Mucosa of gallbladder (tissue), 1 donor: ENCODE measurements at places on chromosomes 13 and 19.

DNA sequence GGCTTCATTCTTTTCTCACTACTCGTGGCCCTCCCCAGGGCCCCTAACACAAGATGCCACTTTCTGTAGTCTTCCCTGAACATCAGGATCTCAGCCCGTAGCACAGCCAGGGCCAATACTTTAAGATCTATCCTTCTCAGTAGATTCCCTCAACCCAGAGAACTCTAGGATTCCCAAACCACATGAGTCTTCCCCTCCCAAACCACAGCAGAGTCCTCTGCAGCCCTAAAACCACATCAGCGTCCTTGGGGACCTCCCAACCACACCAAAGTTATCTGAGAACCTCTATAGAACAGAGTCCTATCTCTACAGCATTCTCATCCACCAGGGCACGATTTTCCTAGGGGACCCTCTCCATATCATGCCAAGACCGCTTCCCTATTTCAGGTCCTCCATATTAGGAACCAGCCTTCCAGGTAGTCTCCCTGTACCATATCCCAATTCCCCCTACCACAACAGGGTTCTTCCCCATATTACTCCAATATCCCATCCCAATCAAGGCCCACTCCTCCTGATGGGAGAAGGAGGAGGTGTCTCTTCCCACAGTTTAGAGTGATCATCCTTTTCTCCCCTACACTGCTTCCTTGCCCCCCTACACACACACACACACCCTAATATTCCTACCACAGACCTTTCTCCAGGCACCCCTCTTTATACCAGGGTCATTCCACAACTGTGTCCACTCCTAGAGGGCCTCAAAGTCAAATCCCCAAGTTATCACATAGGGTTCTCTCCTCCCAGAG is 1.4 kb downstream of the DYRK1B start:
- DNase-seq: no peak

- no peak for DNase-seq
These were observed 69.5 kb upstream of the ANKRD10 start for GRCh38 chr13:110984381-110984780.

GRCh38 chr19:48506138-48506733 is 5.4 kb downstream of the LMTK3 start:
- no peak for DNase-seq

- no peak for DNase-seq
These were observed 11.4 kb downstream of the FCHO1 start for GRCh38 chr19:17762505-17763229.

DNA sequence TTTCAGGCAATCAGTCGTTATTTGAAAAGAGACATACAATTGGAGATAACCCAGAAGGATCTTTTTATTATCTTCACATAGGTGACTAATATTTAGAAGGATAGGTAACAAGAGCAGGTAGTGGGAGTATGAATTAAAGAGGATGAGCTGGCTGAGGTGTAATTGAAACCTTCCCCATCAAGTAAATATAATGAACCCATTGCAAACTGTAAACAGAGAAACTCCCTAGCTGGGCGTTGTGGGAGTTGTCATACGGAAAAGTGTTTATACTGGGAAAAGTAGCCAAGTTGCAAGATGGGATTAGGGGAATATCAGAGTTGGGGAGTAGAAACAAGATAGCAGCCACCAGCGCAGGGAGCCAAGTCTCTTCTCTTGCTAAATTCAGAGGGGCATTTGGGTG is 448.4 kb downstream of the COG6 start:
- DNase-seq: no peak

GRCh38 chr19:35224681-35225571 is 3.6 kb downstream of the FAM187B start:
- no peak for DNase-seq

- DNase-seq: no peak
These were observed 64.5 kb downstream of the CEBPG start for GRCh38 chr19:33437821-33438671.

DNA sequence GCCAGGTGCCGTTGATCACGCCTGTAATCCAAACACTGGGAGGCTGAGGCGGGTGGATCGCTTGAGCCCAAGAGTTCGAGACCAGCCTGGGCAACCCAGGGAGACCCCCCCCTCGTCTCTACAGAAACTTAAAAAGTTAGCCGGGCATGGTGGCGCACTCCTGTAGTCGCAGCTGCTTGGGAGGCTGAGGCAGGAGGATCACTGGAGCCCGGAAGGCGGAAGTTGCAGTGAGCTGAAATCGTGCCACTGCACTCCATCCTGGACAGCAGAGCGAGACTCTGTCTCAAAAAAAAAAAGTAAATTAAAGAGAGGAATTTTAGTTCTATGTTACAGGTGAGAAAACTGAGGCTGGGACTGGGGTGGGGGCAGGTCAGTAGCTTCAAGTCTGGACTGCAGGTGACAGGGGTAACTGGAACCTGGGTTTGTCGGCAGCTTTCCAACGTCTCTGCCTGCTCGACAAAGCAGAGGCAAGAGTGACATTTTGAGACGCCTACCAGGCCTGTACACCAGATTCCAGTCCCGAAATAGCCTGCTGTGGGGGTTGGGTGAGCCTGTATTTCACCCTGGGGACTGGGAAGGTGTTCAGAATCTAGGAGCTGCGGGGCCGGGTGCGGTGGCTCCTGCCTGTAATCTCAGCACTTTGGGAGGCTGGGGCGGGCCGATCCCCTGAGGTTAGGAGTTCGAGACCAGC is 1.2 kb downstream of the SELENOW start:
- peak; percentile 50 for DNase-seq

DNA sequence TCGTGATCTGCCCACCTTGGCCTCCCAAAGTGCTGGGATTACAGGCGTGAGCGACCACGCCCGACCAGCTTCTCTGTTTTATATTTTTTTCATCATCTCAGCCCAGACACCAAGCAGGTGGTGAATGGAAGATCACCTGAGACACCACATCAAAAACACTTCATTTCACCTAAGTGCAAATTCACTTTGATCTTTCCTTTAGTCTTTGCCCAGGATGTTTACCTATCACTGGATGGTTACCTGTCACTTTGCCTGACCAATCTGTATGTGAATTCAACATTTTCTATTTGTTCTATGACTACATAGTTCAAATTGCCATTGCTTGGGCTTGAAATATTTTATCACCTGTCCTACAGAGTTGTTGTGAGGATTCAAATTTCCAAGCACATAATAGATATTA is 65.7 kb downstream of the PAN3 start:
- no peak for DNase-seq

DNA sequence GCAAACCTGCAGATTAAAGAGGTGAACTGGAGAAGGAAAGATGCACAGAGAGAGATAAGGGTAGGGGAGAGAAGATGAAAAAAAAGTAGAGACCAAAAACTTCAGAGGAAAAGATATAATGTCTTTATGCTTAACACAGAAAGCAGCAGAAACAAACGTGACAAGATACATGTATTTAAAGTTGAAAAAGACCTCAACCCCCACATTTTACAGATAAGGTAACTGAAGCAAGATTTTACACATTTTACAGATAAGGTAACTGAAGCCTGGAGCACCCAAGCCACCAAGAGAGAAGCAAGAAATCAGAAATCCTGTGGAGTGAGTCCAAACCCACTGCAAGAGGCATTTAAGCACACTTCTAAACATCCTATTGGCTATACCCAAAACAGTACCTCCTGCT is 185.3 kb downstream of the TBC1D4 start:
- DNase-seq: no peak

DNA sequence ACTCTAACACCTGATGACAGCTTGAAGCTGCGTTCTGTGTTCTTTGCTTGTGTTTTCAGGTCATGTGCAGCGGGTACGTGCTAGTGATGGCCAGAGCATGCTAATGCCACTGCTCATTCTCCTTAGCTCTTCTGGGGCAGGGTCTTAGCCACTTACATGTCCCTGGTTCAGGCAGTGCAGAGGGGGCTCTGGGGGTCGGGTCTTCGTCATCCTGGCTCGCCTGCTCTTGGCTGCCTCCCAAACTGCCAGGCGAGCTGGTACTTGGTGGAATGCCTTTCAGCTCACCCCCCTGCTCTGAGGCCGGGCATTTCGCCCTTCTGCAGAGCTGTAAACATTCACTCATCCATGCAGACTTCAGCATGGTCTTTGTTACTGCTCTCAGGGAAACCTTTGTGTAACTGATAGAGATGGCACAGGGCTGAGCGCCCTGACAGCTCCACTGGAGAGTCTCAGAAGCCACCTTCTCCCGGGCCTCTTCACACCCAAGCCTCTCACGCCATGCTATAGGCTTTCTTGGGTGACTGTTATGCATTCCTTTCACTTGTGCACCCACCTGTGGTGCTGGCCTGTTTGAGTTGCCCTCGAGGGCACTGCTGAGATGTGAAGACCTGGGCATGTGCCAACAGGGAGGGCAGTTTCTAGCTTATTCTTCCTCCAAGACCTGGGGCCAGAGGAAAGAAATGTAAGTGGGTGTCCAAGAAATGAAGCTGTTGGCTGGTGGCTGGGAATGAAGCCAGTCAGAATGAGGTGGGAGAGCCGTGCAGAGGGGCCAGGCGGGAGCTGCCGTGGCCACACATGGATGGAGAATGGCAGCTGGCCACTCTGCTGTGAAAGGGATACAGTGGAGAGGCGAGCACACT is 24.4 kb downstream of the FAM124A start:
- no peak for DNase-seq

DNA sequence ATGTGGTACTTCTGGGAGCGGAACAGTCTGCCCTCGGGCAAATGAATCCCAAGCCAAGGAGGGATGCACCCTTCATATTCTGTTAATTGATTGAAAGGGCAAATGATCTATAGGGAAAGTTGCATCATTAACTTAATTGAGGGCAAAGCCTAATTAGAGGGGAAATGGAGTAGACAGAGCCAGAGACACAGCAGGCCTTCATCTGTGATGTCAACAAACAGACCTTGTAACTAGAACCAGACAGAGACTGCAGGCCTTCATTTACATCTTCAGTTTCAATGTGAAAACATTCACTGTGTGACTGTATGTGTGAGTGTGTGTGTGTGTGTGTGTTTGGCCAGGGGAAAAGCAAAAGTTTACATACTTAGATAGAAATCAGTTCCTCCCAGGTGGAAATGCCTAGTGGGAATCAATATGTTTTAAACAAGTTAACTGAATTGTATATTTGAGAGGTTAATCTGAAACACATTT is 126.4 kb downstream of the SPRY2 start:
- DNase-seq: no peak

DNA sequence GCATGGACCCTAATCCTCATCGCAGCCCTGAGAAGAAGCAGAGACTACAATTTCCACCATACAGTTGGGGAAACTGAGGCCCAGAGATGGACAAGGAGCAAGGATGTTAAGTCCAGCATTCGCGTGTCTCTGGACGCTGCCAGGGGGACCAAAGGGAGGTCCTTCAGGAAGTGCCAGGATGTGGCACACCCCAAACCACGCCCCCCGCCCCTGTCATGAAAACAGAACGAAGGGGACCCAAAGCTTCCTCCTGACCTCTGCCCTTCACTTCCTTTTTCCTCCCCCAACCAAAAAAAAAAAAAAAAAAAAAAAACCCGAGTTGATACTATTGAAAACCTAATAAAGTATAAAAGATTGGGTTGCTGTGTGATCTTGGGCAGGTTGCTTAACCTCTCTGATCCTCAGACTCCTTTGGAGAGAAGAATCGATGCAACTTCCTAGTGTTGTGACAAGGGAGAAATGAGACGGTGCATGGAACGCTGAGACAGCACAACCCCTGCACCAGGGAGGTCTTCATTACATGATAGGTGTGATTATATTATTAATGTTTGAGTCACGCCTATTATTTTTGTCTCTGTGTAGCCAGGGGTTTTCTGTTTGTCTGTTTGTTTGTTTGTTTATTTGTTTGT is 2.7 kb upstream of the ZBTB7A start:
- no peak for DNase-seq

DNA sequence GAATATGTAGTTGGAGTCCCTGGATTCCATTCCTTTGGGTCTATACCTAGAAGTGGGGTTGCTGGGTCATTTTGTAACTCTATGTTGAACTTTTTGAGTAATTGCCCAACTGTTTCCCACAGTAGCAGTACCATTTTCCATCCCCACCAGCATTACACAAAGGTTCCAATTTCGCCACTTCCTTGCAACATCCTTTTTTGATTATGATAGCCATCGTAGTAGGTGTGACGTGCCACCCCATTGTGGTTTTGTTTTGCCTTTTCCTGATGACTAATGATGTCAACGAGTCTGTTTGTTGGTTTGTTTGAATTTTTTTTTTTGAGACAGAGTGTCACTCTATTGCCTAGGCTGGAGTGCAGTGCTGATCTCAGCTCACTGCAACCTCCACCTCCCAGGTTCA is 3.3 kb upstream of the PEX11G start:
- no peak for DNase-seq

- DNase-seq: no peak
These were observed 123.4 kb downstream of the POSTN start for GRCh38 chr13:37475151-37475550.

GRCh38 chr19:49326165-49326704 is 1.2 kb upstream of the SLC6A16 start:
- no peak for DNase-seq

GRCh38 chr13:76703216-76703615 is 183.0 kb downstream of the KCTD12 start:
- DNase-seq: no peak

DNA sequence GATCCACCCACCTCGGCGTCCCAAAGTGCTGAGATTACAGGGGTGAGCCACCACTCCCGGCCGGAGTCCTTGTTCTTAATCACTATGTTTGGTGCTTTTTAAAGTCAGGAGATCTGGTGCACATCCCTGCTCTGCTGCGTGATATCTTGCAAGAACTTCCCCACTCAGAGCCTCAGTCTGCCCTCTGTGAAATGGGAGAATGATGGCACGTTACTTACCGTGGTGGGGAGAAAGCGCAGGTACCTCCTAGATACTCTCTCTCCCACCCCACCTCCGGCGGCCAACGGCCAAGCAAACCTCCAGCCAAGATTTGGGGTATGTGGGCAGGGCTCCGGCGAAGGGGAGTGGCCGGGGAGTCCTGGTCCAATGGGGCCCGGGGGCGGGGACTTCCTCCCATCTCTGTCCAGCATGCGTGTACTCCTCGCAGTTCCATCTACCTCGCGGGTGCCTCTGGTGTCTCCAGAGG is at the start of gene RYR1:
Gene RYR1, plus strand, starts transcription at position 424 of the 466 bp plus-strand sequence. CDS start 139 bp downstream, outside the sequence.
- peak; percentile 19 for DNase-seq

GRCh38 chr19:13013649-13014048 is 18.4 kb downstream of the NFIX start:
- no peak for DNase-seq

DNA sequence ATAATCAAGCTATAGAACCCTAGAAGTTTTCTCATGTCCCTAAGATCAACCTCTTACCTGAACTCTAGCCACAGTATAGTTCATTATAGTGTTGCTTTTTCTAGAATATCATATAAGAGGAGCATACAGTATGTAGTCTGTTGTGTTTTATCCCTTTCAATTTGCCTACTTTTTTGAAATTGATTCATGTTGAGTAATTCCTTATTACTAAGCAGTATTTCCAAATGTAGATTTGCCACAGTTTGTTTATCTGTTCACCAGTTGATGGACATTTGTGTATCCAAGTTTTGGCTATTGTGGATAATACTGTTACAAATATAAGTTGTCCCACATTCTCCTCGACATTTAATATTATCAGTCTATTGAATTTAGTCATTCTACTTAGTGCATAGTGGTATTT is 138.0 kb downstream of the LMO7 start:
- no peak for DNase-seq

- DNase-seq: no peak
These were observed 147.1 kb upstream of the SOX1 start for GRCh38 chr13:111919849-111920248.

GRCh38 chr13:29125191-29125933 is 305.2 kb downstream of the MTUS2 start:
- no peak for DNase-seq
